ENCODE measurements at places on chromosomes 5 and 9. TPM values are rescaled to one million over a fixed set of nuclear protein-coding genes. Genes with fewer than 3 reads are reported as not detected.
A peak's percentile ranks its signal among the peaks of the same experiment; 100 is the strongest.

- no peaks in the 10 kb centered on the region for H3K36me3 ChIP-seq
- no peak overlapping the region for H3K27ac ChIP-seq
- no peak overlapping the region for H3K4me3 ChIP-seq
These were observed 23.0 kb upstream of the ZNF782 start for GRCh38 chr9:96877269-96877668.

- no peaks in the 10 kb centered on the region for H3K36me3 ChIP-seq
- H3K4me3 ChIP-seq = no peak overlapping the region
- no peaks in the 10 kb centered on the region for H3K27me3 ChIP-seq
- no peak for DNase-seq
- no peak overlapping the region for H3K27ac ChIP-seq
These were observed 720.6 kb downstream of the PTPRD start for GRCh38 chr9:9892217-9892616.

DNA sequence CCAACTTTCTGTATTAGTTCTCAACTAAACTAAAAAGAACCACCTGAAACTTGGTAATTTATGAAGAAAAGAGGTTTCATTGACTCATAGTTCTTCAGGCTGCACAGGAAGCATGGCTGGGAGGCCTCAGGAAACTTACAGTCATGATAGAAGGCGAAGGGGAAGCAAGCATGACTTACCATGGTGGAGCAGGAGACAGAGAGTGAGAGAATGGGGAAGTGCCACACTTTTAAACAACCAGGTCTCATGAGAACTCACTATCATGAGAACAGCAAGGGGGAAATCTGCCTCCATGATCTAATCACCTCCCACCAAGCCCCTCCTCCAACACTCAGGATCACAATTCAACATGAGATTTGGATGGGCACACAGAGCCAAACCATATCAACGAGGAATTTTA lies 123.5 kb downstream of the DEPDC1B start:
- no peaks in the 10 kb centered on the region for H3K27me3 ChIP-seq
- no peaks in the 10 kb centered on the region for H3K36me3 ChIP-seq
- no peak overlapping the region for H3K4me3 ChIP-seq
- no peak overlapping the region for H3K27ac ChIP-seq

- H3K4me1 ChIP-seq = no peaks in the 10 kb centered on the region
- H3K27me3 ChIP-seq = peaks cover 5% of the 10 kb centered on the region
- H3K4me3 ChIP-seq = no peak overlapping the region
- H3K27ac ChIP-seq = no peak overlapping the region
These were observed 181.2 kb downstream of the MACROH2A1 start for GRCh38 chr5:135217669-135218485.

DNA sequence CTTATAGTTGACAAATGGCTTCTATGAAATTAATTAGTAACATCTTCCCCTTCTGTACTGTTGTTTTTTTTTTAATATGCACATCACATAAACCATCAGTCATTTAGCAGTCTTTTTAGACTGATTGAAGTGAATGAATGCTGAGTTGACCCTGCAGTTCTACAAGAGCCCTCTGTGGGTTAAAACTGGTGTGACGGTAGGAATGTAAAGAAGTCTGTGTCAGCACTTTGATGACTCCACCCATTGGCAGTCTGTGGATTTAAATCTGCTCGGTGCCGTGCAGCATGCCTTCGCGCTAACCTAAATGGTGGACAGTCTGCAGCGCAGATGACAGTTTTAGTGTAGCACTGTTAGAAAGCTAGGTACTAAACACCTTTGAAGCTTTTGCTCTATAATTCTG lies 3.1 kb downstream of the GTF3C4 start:
- H3K4me3 ChIP-seq = peak overlapping the region; percentile 54
- peak; percentile 82 for DNase-seq
- peak overlapping the region; percentile 9 for H3K27ac ChIP-seq
- H3K36me3 ChIP-seq = no peaks in the 10 kb centered on the region
- H3K27me3 ChIP-seq = no peaks in the 10 kb centered on the region

DNA sequence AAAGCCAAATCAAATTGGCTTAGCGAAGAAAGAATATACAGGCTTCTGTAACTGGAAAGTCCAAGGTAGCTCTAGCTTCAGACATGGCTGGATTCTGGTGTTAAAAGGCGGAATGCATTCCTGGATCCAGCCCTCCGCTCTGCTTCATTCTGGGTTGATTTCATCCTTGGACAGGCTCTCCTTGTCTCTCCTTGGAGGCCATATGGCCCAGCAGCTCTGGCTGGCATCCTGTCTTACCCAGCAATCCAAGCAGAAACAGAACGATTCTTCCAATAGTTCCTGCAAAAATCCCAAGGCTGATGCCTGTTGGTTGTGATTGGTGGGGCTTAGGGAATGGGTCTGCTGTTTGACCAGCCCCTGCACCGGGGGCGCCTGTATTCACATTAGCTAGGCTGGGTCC lies 37.0 kb upstream of the SAP30L start:
- no peaks in the 10 kb centered on the region for H3K4me1 ChIP-seq
- peaks cover 12% of the 10 kb centered on the region for H3K36me3 ChIP-seq
- no peak overlapping the region for H3K27ac ChIP-seq
- DNase-seq = no peak
- no peaks in the 10 kb centered on the region for H3K27me3 ChIP-seq

GRCh38 chr5:35031276-35031675 lies 16.5 kb downstream of the AGXT2 start:
- peak; percentile 80 for DNase-seq
- H3K27me3 ChIP-seq = no peaks in the 10 kb centered on the region
- H3K27ac ChIP-seq = peak overlapping the region; percentile 23
- 0 out of 2 replicates have a peak overlapping the region, but pooled peaks have one; percentile 6 for H3K4me3 ChIP-seq
- no peaks in the 10 kb centered on the region for H3K36me3 ChIP-seq
- H3K4me1 ChIP-seq = peaks cover 21% of the 10 kb centered on the region

DNA sequence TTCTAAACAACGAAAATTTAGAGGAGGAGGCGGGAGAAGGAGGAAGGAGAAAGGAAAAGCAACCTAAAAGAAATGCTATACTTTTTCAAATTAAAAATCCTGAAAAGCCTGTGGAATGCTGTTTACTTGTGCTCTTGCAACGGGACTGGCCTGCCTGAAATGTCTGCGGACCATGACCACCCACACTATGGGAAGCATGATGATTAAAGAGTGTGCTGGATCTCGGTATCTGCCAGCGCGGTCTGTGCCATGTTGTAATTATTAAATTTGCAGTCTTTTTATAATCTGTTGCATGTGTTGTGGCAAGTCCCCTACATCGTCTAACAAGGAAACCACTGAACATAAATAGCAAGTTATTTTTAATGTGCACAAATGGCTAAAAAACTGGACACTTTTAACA lies 111.4 kb downstream of the FANCC start:
- H3K4me1 ChIP-seq = no peaks in the 10 kb centered on the region
- H3K27ac ChIP-seq = no peak overlapping the region
- no peak overlapping the region for H3K4me3 ChIP-seq
- no peaks in the 10 kb centered on the region for H3K36me3 ChIP-seq
- H3K27me3 ChIP-seq = no peaks in the 10 kb centered on the region

- 0 out of 2 replicates have a peak overlapping the region, but pooled peaks have one; percentile 90 for H3K27ac ChIP-seq
- peaks cover 57% of the 10 kb centered on the region for H3K4me1 ChIP-seq
- H3K36me3 ChIP-seq = 0 out of 2 replicates have a peak, but pooled peaks cover 2% of the 10 kb centered on the region
- no peak overlapping the region for H3K4me3 ChIP-seq
These were observed 13.9 kb downstream of the FAM193B start for GRCh38 chr5:177540438-177540837.

- H3K4me3 ChIP-seq = no peak overlapping the region
- H3K27me3 ChIP-seq = no peaks in the 10 kb centered on the region
- H3K4me1 ChIP-seq = no peaks in the 10 kb centered on the region
- DNase-seq = no peak
- no peak overlapping the region for H3K27ac ChIP-seq
These were observed 186.9 kb upstream of the CD180 start for GRCh38 chr5:67383451-67383850.

GRCh38 chr9:126000256-126000655 lies 253.1 kb downstream of the PBX3 start:
- no peak overlapping the region for H3K27ac ChIP-seq
- no peak for DNase-seq
- no peak overlapping the region for H3K4me3 ChIP-seq
- no peaks in the 10 kb centered on the region for H3K36me3 ChIP-seq

GRCh38 chr9:84338792-84339191 lies 1.8 kb downstream of the SLC28A3 start:
- H3K27ac ChIP-seq = no peak overlapping the region
- no peak for DNase-seq
- H3K27me3 ChIP-seq = no peaks in the 10 kb centered on the region
- no peak overlapping the region for H3K4me3 ChIP-seq

DNA sequence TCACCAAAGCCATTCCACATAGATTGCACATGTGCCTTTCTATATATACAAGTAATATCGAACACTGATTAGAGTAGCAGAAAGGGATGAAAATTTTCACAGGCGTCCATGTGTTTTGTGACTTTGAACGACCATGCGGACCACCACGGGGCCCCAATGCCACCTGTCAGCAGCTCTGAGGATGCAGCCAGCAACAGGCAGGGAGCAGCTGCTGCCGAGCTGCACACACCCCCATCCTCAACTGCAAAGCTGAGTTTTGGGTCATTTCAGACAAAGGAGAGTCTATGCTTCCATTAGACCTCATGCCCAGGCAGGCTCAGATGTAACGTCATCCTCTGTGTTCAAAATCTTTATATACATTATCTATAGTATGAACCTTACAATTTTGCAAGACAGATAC lies 503.8 kb downstream of the IRX1 start:
- no peaks in the 10 kb centered on the region for H3K36me3 ChIP-seq
- no peaks in the 10 kb centered on the region for H3K27me3 ChIP-seq
- DNase-seq = no peak
- no peaks in the 10 kb centered on the region for H3K4me1 ChIP-seq

DNA sequence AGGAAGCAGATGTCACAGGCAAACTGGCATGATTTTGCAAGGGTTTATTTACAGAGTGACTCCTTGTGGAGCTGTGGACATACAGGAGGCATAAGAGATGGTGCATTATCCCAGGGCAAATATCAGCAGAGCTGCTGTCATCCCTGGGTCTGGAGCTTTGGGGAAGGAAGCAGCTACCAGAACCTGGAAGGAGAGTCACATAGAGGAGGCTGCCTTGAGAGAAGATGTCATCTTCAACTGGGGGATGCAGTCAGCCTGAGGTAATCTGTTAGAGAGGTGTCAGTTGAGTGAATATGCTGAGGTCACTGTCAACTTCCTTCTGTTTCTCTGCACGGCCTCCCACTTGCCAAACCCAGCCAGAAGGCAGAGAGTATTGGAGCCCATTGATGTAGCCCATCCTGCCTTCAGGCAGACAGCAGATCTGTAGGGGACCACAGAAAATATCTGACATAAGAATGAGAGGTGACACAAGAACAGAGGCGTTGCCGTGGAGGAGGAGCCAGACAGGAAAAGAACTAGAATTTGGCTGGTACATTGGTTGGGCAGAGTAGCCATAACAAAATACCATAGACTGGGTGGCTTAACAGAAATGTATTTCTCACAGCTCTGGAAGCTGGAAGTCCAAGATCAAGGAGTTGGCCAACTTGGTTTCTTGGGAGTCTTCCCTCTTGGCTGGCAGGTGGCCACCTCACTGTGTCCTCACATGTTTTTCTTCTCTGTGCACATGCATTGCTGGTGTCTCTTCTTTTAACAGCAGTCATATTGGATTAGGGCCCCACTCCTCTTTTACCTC lies 102.8 kb downstream of the SNX18 start:
- H3K4me1 ChIP-seq = peaks cover 46% of the 10 kb centered on the region
- peak; percentile 68 for DNase-seq
- no peaks in the 10 kb centered on the region for H3K27me3 ChIP-seq
- H3K36me3 ChIP-seq = no peaks in the 10 kb centered on the region

DNA sequence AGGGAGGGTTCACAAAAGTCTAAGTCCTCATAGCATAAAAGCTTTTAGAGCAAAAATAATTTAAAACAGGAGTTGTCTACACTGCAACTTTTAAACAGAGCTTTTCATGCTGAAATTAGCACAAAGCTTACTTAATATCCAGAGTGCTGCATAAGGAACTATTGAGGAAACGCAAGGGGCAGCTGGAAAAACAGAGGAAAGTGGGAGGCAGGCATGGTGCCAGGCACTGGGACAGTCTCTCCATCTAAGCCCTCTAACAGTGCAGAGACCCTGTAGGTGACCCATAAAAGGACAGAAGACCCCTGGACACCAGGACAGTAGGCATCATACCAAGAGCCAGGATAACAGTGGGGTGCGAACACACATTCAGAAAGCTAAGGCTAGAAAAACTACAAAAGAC lies 49.3 kb downstream of the ADAMTS12 start:
- H3K4me3 ChIP-seq = no peak overlapping the region
- no peak overlapping the region for H3K27ac ChIP-seq
- no peaks in the 10 kb centered on the region for H3K27me3 ChIP-seq
- H3K4me1 ChIP-seq = peaks cover 29% of the 10 kb centered on the region

DNA sequence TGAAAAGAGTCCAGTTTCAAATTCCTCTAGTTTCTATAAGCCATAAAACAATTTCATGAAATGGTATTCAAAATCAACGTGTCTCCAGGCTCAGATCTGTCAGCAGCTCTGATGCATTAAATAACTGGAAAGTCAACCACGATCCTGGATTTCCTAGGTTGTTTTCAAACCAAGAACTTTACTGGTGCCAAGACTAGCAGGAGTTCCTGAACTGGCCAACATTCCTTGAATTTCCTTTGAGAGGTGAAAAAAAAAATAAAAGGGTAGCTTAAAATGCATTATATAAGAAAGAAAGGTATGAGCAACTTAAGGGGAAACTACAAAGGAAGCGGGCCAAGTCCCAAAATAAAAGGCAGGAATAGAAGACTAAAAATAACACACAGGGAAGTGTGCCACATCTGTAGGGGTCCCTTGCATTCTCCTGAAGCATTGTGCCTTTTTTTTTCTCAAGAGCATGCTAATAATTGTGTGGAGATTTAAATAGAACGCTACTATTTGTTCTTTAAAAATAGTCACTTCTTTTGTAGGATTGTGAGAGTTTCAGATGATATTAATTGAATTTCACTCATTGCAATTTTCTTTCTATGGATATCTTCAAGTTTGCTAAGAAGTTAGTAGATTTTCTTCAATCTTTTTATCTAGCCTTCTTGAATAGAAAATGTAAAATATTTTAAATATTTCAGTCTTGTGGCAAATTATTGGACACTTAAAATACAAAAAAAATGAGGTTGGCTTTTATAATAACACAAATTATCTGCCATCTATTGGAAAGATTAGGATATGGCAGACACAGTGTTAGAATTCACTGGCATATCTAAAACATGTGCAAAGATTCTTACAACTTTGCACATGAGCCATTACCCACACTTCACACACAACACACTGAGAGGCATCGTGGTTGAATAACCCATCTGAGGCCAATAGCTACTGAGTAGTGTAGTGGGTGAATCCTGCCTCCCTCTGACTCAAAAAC lies 15.3 kb downstream of the ESM1 start:
- no peak overlapping the region for H3K4me3 ChIP-seq
- H3K27me3 ChIP-seq = no peaks in the 10 kb centered on the region
- H3K27ac ChIP-seq = no peak overlapping the region
- H3K36me3 ChIP-seq = no peaks in the 10 kb centered on the region
- no peaks in the 10 kb centered on the region for H3K4me1 ChIP-seq
- peak; percentile 11 for DNase-seq

- H3K27ac ChIP-seq = no peak overlapping the region
- no peaks in the 10 kb centered on the region for H3K36me3 ChIP-seq
- DNase-seq = peak; percentile 54
- no peaks in the 10 kb centered on the region for H3K4me1 ChIP-seq
These were observed 503.9 kb upstream of the DAB2 start for GRCh38 chr5:39928709-39929108.

SPATA31D4 gene
- not detected for polyA plus RNA-seq

NSG2 gene
- polyA plus RNA-seq = not detected

SPOCK1 gene
- polyA plus RNA-seq = 471 TPM

MCC gene
- 3.4 TPM for polyA plus RNA-seq
